ENCODE measurements at places on chromosomes 5 and 9. TPM values are rescaled to one million over a fixed set of nuclear protein-coding genes. Genes with fewer than 3 reads are reported as not detected.

GFI1B gene
- total RNA-seq, result not detected

PCDHGB7 gene
- 23.6 TPM for total RNA-seq

TOR2A gene
- 14.0 TPM for total RNA-seq

LHX3 gene
- total RNA-seq, result not detected

NDST1 gene
- 76.7 TPM for total RNA-seq

ITK gene
- not detected for total RNA-seq

ATP6V0E1 gene
- total RNA-seq, result 185 TPM

GABRG2 gene
- not detected for total RNA-seq

ALDH1A1 gene
- 0.13 TPM for total RNA-seq

MRPL22 gene
- total RNA-seq, result 39.6 TPM

SLC25A2 gene
- total RNA-seq, result not detected

ADRA1B gene
- 2.2 TPM for total RNA-seq

PCDHA5 gene
- total RNA-seq, result not detected

BTF3 gene
- 511 TPM for total RNA-seq

APBA1 gene
- total RNA-seq, result 1.1 TPM

TOR1B gene
- 28.8 TPM for total RNA-seq

ZNF300 gene
- total RNA-seq, result 3.6 TPM

SUSD3 gene
- 1.8 TPM for total RNA-seq

ARHGEF28 gene
- total RNA-seq, result 9.1 TPM

SPATA31C1 gene
- not detected for total RNA-seq

NEK6 gene
- 41.0 TPM for total RNA-seq

CFAP157 gene
- 0.08 TPM for total RNA-seq

FOXD4L3 gene
- total RNA-seq, result not detected

SECISBP2 gene
- 23.2 TPM for total RNA-seq

FCN1 gene
- not detected for total RNA-seq

PANK3 gene
- total RNA-seq, result 28.1 TPM

FOXD1 gene
- 18.0 TPM for total RNA-seq

Data from epithelial cell of alveolus of lung (primary cell).